ENCODE measurements at places on chromosomes 6 and 20.
A peak's percentile ranks its signal among the peaks of the same experiment; 100 is the strongest.

- DNase-seq: no peak
Observed at GRCh38 chr6:1217396-1217795, 94.5 kb upstream of the FOXQ1 start.

DNA sequence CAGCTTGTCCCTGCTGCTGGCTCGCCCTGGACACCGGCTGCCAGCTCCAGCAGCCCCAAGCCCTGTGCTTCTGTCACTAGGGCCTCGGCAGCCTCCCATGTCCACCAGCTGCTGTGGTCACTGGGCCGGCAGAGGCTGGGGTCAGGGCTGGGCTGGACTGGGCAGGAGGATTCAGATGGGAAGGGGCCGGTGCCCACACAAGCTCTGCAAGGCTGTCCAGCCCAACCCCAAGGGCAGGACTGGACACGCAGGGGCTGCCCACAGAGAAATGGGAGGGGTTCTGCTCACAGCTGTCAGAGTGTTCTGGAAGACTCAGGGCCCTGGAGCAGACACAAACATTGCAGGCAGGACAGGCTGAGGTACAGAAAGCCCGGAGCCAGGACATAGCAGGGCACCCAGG lies 65.6 kb downstream of the ADNP start:
- DNase-seq: no peak

- no peak for DNase-seq
Observed at GRCh38 chr6:75997696-75998095, 74.8 kb downstream of the IMPG1 start.

DNA sequence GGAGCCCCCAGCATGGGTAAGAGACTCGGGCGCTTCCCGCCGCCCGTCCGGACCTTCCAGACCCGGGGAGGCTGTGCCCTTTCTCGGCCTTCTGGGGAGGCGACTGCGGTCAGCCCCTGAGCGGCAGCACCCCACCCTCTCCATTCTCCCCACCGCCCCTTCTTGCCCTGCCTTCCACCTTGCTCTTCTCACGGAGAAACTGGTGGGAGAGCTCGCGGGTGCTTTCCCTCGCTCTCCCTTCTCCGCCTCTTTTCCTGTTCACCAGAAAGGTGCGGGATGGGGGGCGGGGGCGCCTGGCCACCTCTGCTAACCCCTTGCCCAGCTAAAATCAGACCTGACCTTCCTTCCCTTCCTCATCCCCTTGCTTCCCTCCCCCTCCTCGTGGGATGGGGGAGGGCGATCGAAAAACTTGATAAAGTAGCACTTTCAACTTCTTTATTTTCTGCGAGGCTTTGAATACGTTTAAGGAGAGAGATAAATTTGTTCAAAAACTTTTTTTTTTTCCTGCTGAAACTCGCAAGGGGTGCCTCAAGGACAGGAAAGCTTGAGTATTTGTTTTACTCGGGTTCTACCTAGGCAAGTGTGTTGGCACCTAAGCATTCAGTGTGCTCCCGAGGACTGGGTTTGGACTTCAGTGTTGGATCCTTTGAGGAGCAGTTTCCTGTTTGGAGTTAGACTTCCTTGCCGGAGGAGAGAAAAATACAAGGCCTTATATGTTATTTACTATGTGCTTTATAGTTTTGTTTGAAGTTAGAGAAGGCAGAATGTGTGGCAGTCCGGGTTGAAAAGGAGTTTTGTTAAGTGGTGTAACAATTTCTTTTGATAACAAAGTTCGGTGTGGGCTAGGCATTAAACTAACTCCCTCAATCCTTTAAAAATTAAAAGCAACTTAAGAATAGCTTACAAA lies 897 bp downstream of the CD2AP start:
- DNase-seq: peak; percentile 45

DNA sequence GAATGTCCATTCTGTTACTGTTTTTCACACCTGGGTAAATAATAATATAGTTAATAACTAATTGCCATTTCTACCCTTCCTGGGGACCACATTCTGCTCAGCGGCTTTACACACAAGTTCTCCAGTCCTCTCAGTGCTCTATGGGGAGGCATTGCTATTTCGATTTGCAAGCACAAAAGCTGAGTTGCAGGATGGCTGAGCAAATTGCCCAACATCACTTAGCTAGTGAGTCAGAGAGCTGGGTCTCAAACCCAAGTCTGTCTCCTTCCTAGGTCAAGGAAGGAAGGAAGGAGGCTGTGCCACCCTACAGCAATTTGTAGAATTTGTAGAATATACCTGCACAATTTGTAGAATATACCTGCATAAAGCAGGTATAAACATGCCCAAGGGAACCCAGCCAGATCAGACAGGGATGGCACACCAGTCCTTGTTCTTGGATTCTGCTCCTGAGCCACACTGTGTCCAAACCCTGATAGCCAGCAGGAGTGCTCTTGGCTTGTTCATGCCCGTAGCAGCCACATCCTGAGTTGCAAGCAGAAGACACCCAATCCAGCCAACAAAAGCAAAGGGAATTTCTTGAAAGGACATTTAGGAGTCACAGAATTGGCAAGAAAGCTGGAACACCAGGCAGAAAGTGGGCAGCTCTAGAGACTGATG lies 56.9 kb downstream of the LY86 start:
- DNase-seq: no peak

DNA sequence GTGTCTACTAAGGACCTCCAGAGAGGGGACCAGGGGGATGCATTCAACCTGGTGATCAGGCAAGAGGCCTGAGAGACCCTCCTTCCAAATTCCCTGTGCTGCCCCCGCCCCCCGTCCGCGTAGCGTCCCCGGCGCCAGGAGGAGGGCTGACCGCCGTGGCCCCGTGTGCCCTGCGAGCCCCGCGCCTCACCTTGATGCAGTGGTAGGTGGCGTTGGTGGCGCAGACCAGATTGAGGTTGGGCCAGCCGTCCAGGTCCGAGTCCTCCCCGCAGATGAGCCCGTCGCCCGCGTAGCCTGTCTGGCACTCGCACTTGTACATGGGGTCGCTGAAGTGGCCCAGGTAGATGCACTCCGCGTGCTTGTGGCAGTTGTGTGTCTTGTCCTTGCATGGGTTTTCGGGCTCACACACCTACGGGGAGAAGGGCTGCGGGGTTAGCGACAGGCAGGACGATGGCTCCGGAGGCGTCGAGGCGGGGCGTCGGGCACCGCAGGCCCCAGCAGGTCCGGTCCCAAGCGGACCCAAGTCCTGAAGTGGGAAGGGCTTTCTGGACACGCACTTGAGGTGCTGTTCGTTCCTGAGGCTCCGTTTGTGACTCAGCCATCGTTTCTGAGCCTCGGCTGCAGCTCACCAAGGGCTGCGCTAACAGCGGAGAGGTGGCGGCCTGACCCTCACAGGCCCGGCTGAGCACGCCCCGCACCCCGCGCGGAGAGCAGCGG lies 21.7 kb downstream of the THBS2 start:
- DNase-seq: no peak

DNA sequence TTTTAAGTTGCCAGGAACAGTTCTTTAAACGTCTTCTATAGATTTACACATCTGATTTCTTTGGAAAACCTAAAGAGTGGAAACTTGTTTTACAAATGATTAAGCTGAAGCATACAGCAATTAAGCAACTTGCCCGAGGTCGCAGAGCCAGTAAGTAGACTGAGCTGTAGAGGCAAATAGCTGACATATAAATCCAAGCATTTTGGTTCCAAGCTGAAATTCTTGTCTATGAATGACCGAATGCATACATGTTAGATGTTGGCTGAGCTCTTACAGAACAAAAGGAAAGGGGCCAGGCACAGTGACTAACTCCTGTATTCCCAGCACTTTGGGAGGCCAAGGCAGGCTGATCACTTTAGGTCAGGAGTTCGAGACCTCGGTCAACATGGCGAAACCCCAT lies 101.8 kb upstream of the SGK1 start:
- no peak for DNase-seq

- no peak for DNase-seq
Observed at GRCh38 chr20:57654998-57655808, 35.0 kb upstream of the ZBP1 start.

GRCh38 chr6:134421501-134421900 lies 103.6 kb upstream of the SGK1 start:
- no peak for DNase-seq

DNA sequence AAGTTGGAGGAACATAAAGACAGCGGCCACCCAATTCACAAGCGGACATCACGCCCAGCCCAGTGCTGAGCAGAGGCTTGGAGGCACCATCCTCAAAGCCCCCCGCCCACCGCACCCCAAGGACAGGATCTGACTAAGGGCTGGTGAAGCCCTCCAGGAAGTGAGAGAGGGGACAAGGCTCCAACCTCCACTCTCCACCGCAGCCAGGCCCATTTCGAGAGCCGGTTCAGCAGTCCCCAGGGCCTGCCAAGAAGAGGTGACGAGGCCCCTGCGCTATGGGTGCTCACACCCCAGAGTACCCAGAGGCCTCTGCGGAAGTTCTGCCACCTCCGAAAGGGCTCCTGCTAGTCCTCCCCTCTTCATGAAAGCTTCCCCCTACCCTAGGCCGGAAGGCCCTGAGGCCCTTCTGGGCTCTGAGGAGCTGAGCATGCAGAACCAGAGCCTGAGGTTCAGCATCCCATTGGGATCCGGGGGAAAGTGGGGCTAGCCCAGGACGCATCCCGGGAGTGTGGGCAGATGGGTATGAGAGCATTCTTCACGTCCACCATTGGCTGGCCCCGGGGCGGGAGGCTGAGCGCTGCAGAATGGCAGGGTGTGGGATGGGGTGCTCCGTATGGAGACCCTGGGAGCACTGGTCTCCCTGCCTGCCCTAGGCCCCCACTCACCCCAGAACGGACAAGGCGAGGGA lies 2.5 kb downstream of the GRM4 start:
- DNase-seq: no peak

DNA sequence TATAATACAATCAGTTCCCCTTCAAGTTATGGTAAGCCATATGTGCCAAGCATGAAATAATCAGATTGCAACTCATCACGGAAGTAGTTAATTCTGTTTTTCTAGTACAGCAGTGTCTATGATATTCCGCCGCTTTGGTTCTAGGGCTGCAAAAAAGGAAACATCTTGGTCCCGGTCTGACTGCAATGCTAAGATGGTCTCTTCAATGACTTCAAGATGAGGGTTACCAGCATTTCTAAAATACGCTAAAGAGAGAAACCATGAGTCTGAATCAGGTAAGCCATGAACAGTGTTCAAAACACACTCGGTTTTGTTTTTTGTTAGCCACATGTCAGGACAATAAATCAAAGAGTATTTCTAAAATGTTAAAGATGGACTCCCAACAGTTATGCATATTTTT lies 3.2 kb upstream of the ANKRD60 start:
- peak; percentile 28 for DNase-seq

DNA sequence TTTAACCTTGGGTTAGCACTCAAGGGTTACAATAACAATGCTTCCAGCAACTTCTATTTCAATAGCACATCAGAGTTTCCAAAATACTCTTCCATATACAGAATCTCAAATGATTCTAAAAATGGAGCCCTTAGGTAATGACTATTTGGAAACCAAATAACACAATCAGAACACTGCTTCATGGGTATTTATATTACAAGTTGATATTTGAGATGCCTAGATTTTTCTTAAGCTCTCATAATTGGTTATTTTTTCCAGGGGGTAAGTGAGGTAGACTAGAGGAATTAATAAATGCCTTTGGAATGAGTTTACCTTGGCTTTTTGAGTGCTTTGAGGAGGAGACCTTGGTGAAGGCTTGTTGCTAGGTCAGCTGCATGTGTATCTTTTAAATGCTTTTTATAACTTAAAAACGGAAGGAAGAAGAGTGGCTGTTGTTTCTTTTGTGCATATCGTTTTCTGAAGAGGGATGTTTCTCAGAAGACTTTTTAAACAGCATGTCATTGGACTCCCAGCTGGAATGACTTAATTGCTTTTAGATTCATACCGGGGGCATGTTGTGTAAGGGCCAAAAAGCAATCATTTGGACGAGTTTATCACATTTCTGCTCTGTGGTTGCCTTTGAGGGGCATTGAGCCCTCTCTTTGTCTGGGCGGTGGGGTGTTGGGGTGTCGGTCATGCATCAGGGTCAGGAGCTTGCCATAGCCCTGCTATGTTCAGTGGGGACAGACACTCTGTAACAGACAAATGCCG lies 186.0 kb downstream of the DTNBP1 start:
- DNase-seq: no peak

- no peak for DNase-seq
Observed at GRCh38 chr20:22214296-22214695, 370.1 kb downstream of the FOXA2 start.

DNA sequence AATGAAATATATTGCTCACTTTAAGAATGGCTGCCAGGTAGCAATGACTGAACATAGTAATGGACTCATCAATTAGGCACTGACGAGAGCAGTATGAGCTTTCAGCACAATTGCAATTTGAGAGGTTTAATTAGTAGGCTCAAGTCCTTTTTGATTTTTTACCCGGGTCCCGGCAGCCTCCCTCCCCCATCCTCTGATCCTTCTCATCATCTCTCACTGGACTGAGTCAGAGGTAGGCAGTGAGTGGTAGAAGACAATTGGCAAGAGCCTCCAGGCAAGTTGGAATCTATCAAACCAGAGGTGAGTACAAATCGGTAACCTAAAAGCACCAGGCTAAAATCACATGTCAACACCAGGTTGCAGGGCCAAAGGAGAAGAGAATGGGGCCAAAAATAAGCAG lies 107.9 kb downstream of the DCDC2 start:
- no peak for DNase-seq

DNA sequence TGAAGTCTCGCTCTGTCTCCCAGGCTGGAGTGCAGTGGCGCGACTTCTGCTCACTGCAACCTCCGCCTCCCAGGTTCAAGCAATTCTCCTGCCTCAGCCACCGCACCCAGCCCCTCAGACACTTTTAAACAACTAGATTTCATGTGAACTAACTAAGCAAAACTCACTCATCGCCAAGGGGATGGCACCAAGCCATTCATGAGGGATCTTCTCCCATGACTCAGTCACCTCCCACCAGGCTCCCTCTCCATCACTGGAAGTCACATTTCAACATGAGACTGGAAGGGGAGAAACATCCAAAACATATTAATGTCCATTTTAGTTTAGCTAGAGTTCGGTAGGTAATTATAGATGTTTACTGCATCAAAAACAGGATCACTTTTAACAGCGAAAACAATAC lies 95.9 kb upstream of the PRL start:
- no peak for DNase-seq

DNA sequence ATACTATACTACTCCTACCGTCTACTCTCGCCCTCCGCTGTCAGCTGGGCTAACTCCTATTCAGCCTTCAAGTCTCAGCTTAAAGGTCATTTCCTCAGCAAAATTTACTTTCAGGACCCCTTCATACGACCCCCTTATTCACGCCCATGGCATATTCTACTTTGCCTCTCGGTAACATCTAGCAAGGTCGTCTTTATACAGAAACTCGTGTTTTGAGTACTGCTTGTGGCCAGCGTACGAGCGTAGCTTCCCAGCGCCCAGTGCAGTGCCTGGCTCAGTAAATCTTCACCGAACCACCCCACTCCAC lies 546 bp downstream of the CRNKL1 start:
- DNase-seq: no peak

All from ACHN (cell line).